T-helper 2 cell treated with Interferon-gamma antibody and Interleukin-4, amounts not matched to agents 5 μg/mL and 100 μg/mL, for 36 hours (primary cell): ENCODE measurements at places on chromosomes 2 and 18.

DNA sequence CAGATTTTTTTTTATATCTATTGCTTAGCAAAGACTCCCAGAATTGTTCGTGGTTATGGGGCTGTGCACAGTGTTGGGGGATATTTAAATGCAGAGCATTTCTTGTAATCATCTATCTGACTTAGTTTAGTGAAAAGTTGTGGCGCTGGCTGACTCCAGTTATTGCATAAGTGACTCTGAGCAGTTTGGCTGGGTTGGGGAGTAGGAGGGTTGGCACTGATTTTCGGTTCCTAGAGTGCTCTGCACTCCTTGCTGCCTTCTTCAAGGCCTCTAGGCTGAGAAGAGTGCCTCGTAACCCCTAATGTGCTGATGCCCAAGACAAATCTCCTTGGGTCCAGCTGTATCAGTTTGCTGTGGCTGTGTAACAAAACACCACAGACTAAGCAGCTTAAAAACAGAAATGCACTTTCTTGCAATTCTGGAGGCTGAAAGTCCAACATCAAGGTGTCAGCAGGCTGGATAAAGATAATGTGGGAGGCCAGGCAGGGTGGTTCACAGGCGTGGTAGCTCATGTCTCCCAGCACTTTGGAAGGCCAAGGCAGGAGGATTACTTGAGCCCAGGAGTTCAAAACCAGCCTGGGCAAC, 6.5 kb upstream of the IMPA2 start:
- DNase-seq, result no peak

DNA sequence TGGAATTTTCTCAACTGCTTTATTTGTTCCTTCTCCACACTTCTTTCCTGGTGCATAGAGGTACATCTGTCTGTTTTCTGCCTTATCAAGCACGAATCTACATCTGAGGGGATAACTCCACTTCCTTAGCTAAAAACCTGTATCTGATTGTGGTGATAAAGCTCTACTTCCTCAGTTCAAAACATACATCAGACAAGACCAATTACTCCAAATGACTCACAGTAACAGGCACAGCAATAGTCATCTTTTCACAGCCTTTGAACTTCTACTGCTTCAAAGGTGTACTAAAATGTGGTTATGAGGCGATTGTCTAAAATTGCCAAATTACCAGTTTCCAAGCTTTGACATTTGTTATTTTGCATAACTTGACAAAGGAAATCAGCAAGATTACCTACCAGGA, 803.6 kb upstream of the ZEB2 start:
- no peak for DNase-seq

DNA sequence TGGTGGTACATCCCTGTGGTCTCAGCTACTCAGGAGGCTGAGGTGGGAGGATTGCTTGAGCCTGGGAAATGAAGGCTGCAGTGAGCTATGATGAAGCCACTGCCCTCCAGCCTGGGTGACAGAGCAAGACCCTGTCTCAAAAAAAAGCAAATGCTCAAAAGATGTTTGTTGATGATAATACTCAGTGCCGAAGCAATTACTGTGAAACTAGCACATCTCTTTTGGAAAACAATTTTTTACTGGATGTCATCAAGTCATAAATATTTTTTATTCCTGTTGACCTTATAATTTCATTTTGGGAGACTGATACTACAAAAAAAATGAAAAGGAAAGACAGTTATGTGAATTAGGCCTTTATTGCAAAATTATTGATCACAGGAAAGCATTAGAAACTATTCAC, 34.5 kb upstream of the FHOD3 start:
- DNase-seq, result no peak

DNA sequence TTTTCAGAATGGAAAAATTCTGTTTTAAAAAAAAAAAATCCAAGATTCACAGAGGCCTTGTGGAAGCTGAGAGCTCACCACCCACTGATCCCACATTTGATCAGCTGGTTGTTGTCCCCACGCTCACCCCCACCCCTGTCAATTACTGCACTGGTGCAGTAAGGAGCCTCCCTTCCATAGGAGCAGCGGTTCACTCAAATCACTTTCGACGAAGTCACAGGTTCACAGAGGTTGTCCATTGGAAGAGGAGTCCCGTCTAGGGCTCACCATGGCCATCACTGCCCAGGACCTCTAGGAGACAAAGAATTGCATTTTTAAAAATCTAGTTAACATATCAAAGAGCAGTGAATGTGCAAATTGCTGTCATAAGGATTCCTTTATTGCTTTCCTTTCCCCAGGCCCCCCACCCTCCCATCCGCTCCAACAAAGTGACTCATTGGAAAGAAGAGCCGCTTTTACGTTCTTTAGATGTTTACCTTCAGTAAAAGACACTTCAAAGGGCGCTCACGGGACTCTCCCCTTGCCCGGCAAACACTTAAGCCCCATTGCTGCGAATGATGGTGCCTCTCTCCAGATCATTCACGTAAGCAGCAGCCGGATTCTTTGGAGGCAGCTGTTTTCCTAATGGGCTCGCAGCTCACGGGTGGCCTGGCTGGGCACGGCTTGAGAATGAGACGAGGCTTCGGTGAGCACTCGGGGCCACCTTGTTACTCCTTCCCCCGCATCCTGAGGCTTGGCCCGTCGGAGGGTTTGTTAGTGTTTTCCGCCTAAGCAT, 165.5 kb upstream of the SALL3 start:
- DNase-seq, result no peak

DNA sequence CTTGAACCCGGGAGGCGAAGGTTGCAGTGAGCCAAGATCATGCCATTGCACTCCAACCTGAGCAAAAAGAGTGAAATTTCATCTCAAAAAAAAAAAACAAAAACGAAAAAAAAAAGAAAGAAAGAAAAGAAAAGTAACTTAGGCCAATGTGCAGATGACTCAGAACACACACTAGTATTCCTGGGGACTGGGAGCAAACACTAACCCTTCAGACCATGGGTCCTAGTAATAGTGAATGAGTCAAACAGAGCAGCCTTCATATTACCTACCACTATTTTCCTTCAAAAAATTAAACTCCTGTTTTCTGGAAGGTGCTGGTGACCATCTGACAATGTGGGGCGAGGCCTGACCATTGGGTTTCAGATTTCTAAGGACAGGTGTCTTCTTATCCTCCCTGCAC, 253.4 kb downstream of the PIEZO2 start:
- no peak for DNase-seq
